ENCODE measurements at places on chromosomes 7 and 10. TPM values are rescaled to one million over a fixed set of nuclear protein-coding genes. Genes with fewer than 3 reads are reported as not detected.

DNA sequence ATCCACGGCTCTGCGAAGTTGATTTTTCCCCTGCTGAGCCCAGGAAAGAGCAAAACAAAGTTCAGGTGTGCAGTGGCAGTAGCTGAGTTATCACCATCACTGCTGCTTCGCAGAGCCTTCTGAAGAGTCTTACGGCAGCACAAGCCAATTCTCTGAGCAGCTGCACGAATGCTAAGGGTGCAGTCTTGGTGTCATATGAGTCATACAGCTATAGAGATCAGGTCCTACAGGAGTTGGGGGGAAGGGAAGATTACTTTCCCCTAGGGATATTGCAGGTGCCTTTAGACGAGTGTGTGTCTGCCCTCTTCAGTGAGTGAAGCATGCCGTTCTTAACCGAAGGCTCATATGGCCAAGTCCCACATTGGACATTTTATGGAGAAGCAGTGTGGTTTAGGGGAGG is 227.8 kb downstream of the CELF2 start:
- DNase-seq: peak; percentile 60
- H3K27ac ChIP-seq: peak overlapping the region; percentile 80
- H3K4me3 ChIP-seq: no peak overlapping the region
- peaks cover 49% of the 10 kb centered on the region for H3K36me3 ChIP-seq
- no peaks in the 10 kb centered on the region for H3K27me3 ChIP-seq

GRCh38 chr7:22204312-22204711 is 152.6 kb downstream of the RAPGEF5 start:
- DNase-seq: no peak
- H3K4me1 ChIP-seq: peaks cover 8% of the 10 kb centered on the region
- peaks cover 5% of the 10 kb centered on the region for H3K36me3 ChIP-seq

- DNase-seq: no peak
- H3K4me3 ChIP-seq: peak within 1 kb of the TSS; percentile 100
- H3K4me1 ChIP-seq: peaks cover 39% of the 10 kb centered on the region
- no peaks in the 10 kb centered on the region for H3K27me3 ChIP-seq
- H3K36me3 ChIP-seq: peaks cover 4% of the 10 kb centered on the region
- peak within 1 kb of the TSS; percentile 99 for H3K27ac ChIP-seq
These were observed at the start of gene SHOC2 for GRCh38 chr10:110919349-110919931. Gene SHOC2, plus strand, starts transcription at chr10:110919604. Its CDS starts 44,755 bp downstream, at chr10:110964359.

DNA sequence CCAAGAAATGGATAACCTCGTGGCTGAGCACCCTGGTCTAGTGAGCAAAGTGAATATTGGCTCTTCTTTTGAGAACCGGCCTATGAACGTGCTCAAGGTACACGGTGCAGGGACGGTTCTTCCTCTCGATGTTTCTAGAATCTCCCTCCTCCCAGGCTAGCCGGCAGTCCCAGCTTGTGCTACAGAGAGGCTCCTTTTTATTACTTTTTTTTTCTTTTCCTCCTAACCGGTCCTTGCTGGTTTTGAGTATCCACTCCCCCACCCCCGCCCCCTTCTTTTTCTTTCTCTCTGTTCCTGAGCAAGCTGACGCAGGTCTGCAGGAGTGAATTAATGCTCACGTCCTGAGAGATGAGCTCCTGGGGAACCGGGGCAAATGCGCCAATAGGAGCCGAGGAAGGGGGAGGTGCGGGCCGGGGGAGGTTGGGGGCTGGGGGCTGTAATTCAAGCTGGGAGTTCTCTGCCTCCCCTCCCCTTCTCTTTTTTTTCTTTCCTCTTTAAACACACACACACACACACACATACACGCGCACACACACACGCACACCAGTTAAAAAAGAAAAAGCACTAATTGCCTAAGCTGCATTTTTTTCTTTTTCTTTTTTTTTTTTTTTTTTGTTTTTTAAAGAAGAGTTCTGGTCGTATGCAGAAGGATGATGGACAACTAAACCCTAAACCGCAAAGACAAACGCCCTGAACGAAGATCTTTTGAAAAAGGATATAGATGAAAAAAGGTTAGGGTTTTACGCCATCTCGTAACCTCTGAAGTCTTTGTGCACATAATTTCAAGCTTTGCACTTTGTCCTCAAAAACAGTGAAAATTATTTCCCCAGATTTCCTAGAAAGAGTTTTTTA is 6.6 kb downstream of the CPA2 start:
- no peaks in the 10 kb centered on the region for H3K36me3 ChIP-seq
- no peak overlapping the region for H3K27ac ChIP-seq
- H3K4me3 ChIP-seq: no peak overlapping the region
- DNase-seq: no peak
- peaks cover 9% of the 10 kb centered on the region for H3K27me3 ChIP-seq
- no peaks in the 10 kb centered on the region for H3K4me1 ChIP-seq

The MEOX2 gene
- not detected for polyA plus RNA-seq

The CUZD1 gene
- 0.92 TPM for polyA plus RNA-seq

The CTAGE15 gene
- polyA plus RNA-seq: not detected

The HECW1 gene
- polyA plus RNA-seq: not detected

The HPSE2 gene
- not detected for polyA plus RNA-seq
